ENCODE measurements at places on chromosomes 5 and 9.

- H3K4me3 ChIP-seq = no peak overlapping the region
- H3K36me3 ChIP-seq = no peaks in the 10 kb centered on the region
- peaks cover 27% of the 10 kb centered on the region for H3K27me3 ChIP-seq
- peaks cover 17% of the 10 kb centered on the region for H3K4me1 ChIP-seq
- DNase-seq = no peak
- H3K27ac ChIP-seq = no peak overlapping the region
Observed at GRCh38 chr5:122081541-122081940, 3.5 kb upstream of the LOX start.

GRCh38 chr9:137592767-137593166, 2.5 kb upstream of the ZMYND19 start:
- H3K27ac ChIP-seq = no peak overlapping the region
- peaks cover 3% of the 10 kb centered on the region for H3K36me3 ChIP-seq
- DNase-seq = no peak
- H3K4me1 ChIP-seq = peaks cover 4% of the 10 kb centered on the region

DNA sequence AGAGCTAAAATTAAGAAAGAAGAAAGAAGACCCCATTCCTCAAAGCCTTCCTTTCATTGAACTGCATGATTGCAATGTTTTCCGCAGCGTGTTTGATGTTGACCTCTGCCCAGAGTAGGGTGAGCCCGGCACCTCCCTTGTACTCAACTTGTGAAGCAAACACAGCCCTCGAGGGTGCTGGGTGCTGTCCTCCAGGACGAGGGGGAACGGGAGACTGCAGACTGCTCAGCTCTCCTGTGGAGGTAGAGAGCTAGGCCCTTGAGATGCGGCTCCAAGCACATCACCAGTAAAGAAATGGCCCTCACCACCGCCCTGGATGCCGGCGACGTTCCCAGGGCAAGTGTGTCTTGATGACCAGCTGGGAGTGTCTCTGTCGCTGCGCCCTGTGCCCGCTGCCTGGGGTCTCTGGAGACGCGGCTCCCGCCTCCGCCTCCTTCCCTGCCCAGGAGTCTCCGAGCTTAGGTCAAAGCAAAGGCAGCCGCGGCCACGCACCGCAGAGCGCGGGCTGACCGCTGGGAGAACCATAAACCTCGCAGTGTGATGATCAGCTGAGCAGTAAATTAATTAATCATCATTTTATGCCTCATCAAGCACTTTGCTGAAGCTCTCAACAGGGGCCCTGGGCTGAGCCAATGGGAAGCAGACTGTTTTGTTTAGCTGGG, 108.7 kb downstream of the IRX2 start:
- H3K27me3 ChIP-seq = peaks cover 52% of the 10 kb centered on the region
- DNase-seq = no peak
- H3K36me3 ChIP-seq = no peaks in the 10 kb centered on the region
- no peak overlapping the region for H3K27ac ChIP-seq

- H3K27me3 ChIP-seq = no peaks in the 10 kb centered on the region
- H3K4me1 ChIP-seq = no peaks in the 10 kb centered on the region
- no peak for DNase-seq
Observed at GRCh38 chr9:89349607-89350006, 31.3 kb downstream of the SECISBP2 start.

- H3K27ac ChIP-seq = no peak overlapping the region
- H3K27me3 ChIP-seq = peaks cover 32% of the 10 kb centered on the region
- H3K36me3 ChIP-seq = no peaks in the 10 kb centered on the region
Observed at GRCh38 chr9:108235609-108236008, 620.2 kb downstream of the ACTL7B start.

DNA sequence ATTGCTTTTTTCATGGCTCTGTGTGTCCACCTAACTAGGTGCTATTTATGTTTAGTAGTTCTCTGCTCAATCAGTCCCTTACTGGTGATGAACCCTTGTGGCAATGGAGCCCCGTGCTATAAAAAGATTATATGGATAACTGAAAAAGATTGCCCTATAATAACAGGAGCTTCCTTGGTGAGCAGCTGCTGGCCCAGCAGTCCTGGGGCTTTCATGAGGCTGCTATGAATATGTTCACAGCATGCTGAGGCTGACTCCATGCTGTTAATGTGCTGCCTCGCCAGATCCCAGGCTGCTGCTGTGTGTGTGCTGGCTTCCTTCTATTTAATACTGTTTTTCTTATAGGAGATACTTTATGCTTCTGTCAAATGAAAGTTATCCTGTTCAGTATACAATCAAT, 357.5 kb downstream of the TAF11L14 start:
- H3K4me1 ChIP-seq = peaks cover 1% of the 10 kb centered on the region
- H3K27me3 ChIP-seq = no peaks in the 10 kb centered on the region
- H3K27ac ChIP-seq = peak overlapping the region; percentile 33
- H3K36me3 ChIP-seq = no peaks in the 10 kb centered on the region
- no peak overlapping the region for H3K4me3 ChIP-seq

DNA sequence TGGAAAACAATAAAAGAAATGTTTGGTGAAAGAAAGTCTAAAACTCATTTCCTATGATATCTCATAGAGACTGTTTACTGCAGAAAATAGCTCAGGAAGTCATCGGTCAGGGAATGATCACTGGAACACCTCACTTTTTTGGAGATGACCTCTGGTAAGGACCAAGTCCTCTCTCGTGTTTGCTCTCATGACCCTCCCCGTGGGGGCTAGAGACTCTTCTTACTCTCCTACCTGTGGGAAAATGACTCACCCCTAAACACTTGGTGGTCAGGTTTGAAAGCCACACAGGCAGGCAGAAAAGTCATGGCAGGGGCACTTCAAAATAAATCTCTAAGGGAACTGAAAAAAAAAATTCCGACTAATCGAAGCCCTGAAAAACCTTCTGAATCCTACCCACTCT, 48.2 kb downstream of the FAM240B start:
- no peak overlapping the region for H3K4me3 ChIP-seq
- H3K36me3 ChIP-seq = no peaks in the 10 kb centered on the region
- no peaks in the 10 kb centered on the region for H3K4me1 ChIP-seq
- H3K27me3 ChIP-seq = peaks cover 43% of the 10 kb centered on the region
- no peak overlapping the region for H3K27ac ChIP-seq
- no peak for DNase-seq

- H3K27ac ChIP-seq = no peak overlapping the region
- no peak for DNase-seq
- no peak overlapping the region for H3K4me3 ChIP-seq
- H3K27me3 ChIP-seq = no peaks in the 10 kb centered on the region
- H3K4me1 ChIP-seq = peaks cover 12% of the 10 kb centered on the region
- H3K36me3 ChIP-seq = peaks cover 1% of the 10 kb centered on the region
Observed at GRCh38 chr5:126535856-126536545, 59.0 kb downstream of the ALDH7A1 start.

- no peak overlapping the region for H3K27ac ChIP-seq
- H3K4me3 ChIP-seq = no peak overlapping the region
- no peaks in the 10 kb centered on the region for H3K27me3 ChIP-seq
- no peak for DNase-seq
- no peaks in the 10 kb centered on the region for H3K36me3 ChIP-seq
Observed at GRCh38 chr5:91538179-91538578, 155.1 kb upstream of the ARRDC3 start.

- H3K36me3 ChIP-seq = no peaks in the 10 kb centered on the region
- H3K4me1 ChIP-seq = no peaks in the 10 kb centered on the region
- peaks cover 19% of the 10 kb centered on the region for H3K27me3 ChIP-seq
- DNase-seq = no peak
Observed at GRCh38 chr5:112594095-112594850, 143.4 kb upstream of the APC start.

- no peaks in the 10 kb centered on the region for H3K36me3 ChIP-seq
- no peaks in the 10 kb centered on the region for H3K4me1 ChIP-seq
- no peak for DNase-seq
- no peak overlapping the region for H3K27ac ChIP-seq
- H3K27me3 ChIP-seq = peaks cover 29% of the 10 kb centered on the region
- H3K4me3 ChIP-seq = no peak overlapping the region
Observed at GRCh38 chr5:1761453-1761755, 38.2 kb downstream of the MRPL36 start.

- H3K27ac ChIP-seq = no peak overlapping the region
- no peaks in the 10 kb centered on the region for H3K27me3 ChIP-seq
- no peak overlapping the region for H3K4me3 ChIP-seq
- DNase-seq = no peak
Observed at GRCh38 chr5:95043234-95043633, 241.7 kb downstream of the MCTP1 start.

DNA sequence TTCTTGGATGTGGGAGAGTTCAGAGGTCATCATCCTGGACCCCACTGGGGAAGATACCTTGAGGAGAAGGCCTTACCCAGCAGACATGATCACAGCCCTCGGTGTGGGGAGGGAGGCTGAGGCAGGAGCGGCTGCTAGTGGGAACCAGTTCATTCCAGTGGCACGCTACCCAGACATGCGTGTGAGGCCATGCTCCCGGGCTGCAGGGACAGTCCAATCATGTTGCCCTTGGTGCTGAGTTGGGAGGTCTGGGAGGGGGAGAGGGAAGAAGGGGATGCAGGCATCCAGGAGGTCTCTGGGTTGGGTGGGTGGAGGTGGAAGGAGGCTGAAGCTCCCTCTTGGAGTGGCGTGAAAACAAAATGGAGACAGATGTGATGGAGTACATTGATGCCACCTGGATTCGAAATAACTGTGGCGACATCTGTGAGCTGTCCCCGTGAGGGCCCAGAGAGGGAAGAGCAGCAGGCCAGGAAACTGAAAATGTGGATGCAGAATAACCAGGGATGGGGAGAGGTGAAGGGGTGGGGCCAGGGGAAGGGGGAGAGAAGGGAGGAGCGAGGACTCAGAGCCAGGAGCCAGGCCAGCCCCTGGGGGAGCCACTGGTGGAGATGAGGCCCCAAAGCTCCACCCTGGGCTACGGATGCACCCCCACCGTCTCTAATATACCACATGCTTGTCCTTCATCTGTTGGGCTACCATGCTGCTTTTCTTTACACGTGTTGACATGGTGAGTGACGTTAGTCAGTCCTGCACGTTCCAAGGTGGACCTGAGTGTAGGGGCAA, 16.2 kb downstream of the NDUFS6 start:
- H3K36me3 ChIP-seq = peaks cover 43% of the 10 kb centered on the region
- H3K4me3 ChIP-seq = no peak overlapping the region
- H3K27me3 ChIP-seq = no peaks in the 10 kb centered on the region
- no peaks in the 10 kb centered on the region for H3K4me1 ChIP-seq

DNA sequence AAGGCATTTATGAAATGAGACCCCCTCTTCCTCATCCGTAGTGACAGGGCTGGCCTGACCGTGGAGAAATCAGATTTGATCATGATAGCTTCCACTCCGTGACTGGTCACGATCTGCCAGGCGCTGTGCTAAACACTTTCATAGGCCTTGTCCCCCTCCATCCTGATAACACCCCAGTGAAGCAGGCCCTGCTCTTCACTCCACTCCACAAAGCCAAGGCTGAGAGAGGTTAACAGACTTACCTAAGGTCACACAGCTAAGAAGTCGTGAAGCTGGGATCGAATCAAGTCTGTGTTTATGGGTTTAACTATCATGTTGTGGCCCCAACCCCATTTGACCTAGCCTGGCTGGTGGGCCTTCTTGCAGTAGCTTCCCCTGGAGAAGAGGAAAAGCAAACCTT, 53.3 kb upstream of the IL17B start:
- peaks cover 4% of the 10 kb centered on the region for H3K27me3 ChIP-seq
- H3K4me3 ChIP-seq = no peak overlapping the region
- DNase-seq = no peak
- no peaks in the 10 kb centered on the region for H3K4me1 ChIP-seq
- no peaks in the 10 kb centered on the region for H3K36me3 ChIP-seq

DNA sequence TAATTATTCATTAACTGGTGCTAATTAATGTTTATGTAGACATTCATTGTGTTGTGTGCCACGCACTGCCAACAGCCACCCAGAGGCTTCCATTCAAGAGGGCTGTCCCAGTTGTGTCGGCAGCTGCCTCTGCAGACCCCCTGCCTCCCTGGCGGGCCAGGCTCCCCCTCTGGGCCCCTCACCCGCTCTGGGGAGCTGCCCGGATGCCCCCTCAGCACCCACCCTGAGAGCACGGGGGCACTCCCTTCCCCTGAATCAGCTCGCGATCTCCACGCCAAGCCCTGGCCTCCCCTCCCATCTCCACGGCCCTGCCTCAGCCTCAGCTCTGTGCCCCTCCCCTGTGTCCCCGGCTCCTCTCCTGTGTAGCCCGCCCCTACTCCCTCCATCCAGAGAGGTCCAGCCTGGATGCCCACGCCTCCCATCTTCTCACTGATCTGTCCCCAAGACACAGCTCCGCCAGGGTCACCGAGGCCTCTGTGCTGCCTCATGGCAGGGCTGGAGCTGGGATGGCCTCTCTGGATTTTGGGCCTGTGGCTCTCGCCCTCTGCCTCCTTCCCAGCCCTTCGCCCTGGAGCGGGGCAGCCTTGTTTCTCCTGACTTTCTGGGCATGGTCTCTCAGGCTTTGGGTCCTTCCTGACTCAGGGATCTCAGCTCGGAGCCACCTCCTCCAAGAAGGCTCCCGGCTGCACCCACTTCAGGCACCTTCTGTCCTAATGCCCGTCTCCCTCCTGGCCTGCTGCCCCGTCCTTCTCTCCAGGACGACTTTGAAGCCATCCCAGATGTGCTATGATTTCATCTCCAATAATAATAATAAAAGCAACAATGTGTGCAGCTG, 16.0 kb upstream of the SLC9A3 start:
- H3K4me1 ChIP-seq = peaks cover 18% of the 10 kb centered on the region
- H3K27me3 ChIP-seq = peaks cover 39% of the 10 kb centered on the region

DNA sequence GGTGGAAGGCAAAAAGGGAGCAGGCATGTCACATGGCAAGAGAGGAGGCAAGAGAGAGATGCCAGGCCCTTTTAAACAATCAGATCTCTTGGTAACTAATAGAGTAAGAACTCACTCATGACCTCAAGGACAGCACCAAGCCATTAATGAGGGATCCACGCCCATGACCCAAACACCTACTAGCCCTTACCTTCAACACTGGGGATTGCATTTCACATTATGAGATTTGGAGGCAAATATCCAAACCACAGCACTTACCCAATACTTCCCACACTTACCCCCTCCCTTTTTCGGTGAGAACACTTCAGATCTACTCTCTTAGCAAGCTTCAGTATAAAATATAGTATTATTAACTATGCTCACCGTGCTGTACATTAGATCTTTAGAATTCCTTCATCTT, 41.9 kb downstream of the ZNF354A start:
- DNase-seq = no peak
- H3K4me1 ChIP-seq = no peaks in the 10 kb centered on the region
- no peaks in the 10 kb centered on the region for H3K27me3 ChIP-seq
- no peak overlapping the region for H3K4me3 ChIP-seq
- H3K36me3 ChIP-seq = no peaks in the 10 kb centered on the region

DNA sequence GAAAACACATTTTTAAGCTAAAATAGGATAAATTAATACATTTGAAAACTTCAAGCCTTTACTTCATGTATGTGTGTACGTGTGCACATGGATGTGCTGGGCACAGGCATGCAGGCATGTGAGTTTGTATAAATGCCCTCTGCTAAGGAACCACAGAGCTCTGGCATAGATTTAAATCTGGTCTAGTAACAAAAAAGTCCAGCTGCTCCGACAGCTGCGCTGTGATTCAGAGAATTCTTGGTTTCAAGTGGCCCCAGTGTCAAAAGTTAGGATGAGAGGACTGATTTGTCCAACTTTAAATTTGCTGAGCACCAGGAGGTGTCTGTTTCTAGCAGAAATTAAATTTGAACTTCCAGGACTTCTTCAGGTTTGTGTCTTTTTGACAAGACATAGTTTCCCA, 203.7 kb upstream of the TUT7 start:
- peaks cover 13% of the 10 kb centered on the region for H3K27me3 ChIP-seq
- no peaks in the 10 kb centered on the region for H3K36me3 ChIP-seq
- H3K4me3 ChIP-seq = no peak overlapping the region
- no peak overlapping the region for H3K27ac ChIP-seq

GRCh38 chr5:136816327-136816726, 451.0 kb upstream of the TRPC7 start:
- no peak for DNase-seq
- H3K36me3 ChIP-seq = no peaks in the 10 kb centered on the region
- H3K27me3 ChIP-seq = peaks cover 5% of the 10 kb centered on the region
- H3K27ac ChIP-seq = no peak overlapping the region
- no peak overlapping the region for H3K4me3 ChIP-seq

Data from progenitor cell of endocrine pancreas (in vitro differentiated cells).